Stimulated activated CD4-positive, alpha-beta T cell treated with anti-CD3 and anti-CD28 coated beads, Interleukin-12 subunit alpha, Interleukin-12 subunit beta, amount 100 ng/mL, for 24 hours (primary cell): ENCODE measurements at places on chromosomes 3 and 15.

DNA sequence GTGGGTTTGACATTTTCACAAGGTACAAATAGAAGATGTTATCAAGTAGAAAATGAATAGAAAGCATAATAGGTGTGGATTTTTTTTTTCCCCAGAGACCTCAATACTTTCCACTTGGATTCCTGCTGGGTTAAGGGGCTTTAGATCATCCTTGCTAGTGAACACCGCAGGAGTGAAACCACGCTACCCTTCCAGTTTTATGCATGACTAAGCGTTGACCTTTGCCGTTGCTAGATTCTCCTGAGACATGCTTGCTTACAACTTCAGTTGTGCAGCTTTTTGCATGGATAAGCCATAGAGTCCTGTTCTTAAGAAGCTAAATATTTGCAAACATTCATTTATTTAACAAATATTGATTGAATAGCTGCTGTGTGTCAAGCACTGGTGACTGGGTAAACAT, 299.7 kb upstream of the LMCD1 start:
- no peak for DNase-seq

DNA sequence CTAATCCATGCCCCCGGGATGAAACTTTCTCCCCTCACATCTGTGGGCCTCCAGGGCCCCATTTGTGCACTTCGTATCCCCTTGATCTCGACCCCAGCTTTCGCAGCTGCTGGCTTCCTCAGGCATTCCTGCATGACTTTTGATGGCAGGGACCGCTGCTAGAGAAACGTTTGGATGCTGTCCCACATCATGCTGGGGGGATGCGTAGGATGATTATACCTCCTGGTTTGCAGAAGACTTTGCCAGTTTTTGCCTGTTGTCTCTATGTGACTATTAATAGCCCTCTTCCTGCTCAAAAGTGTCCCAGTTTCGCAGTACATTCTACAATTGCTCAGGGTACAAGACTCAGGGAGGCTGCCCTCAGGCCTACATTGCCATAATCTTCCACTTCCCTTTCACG, 10.4 kb upstream of the KCNAB1 start:
- no peak for DNase-seq

GRCh38 chr3:87793337-87793877, 265.4 kb downstream of the CGGBP1 start:
- DNase-seq, result no peak

DNA sequence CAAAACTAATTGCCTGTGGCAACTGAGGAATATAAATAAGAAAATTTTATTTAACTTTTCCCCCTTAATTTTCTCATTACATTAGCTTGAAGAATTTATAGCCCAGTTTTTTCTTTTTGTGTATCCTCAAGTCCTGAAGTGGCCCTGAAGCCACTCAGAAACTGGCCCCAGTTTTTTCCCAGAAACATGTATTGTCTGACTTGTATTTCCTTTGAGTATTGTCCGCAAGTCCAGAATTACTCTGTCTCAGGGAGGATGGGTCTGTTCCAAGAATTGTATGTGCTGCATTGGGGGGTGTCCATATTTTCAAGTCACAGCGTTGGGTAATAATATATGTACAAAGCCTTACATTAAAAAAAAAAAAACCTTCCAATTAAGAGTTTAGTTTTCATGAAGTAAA, 149.7 kb upstream of the IL12A start:
- no peak for DNase-seq

- no peak for DNase-seq
Observed at GRCh38 chr3:56681984-56682461, 1.0 kb downstream of the TASOR start.

DNA sequence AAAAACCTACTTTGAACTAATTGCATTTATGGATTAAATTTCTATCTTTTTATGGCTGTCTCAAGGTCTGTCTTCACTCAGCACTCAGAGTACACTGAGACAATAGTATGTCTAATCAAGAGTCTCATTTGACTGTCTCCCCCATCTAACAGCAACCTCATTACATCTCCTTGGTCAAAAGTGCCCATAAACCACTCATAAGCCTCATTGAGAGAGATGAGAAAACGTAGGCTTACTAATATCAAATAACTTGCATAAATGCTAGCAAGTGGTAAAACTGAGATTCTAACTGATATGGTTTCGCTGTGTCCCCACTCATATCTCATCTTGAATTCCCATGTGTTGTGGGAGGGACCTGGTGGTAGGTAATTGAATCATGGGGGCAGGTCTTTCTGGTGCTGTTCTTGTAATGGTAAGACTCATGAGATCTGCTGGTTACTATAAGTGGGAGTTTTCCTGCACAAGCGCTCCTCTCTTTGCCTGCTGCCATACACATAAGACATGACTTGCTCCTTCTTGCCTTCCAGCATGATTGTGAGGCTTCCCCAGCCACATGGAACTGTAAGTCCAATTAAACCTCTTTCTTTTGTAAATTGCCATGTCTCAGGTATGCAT, 113.9 kb downstream of the TFDP2 start:
- no peak for DNase-seq
